Ovary (tissue), 10 donors: ENCODE measurements at places on chromosomes 5 and 9. TPM values are rescaled to one million over a fixed set of nuclear protein-coding genes. Genes with fewer than 3 reads are reported as not detected.

- no peaks in the 10 kb centered on the region for H3K4me1 ChIP-seq
- no peaks in the 10 kb centered on the region for H3K36me3 ChIP-seq
- no peak for DNase-seq
- no peaks in the 10 kb centered on the region for H3K27me3 ChIP-seq
These were observed 290.4 kb upstream of the TUT7 start for GRCh38 chr9:86644675-86645034.

DNA sequence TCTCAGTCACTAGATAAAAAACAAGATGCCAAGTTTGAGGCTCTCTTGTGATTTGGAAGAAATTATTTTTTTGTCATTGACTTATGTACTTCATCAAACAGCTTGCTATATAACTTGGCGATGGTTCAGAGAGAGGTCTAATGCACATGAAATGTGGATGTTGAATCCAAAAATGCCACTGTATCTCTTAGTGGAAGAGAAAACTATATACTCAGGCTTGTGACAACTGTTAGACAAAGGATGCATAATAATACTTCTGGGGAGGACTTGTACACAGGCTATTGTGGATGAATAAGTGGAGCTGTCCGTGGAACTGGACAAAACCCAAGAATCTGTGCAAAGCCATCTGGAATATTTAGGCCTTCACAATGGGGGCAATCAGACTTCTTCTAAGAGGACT is 162.9 kb upstream of the NMUR2 start:
- H3K4me1 ChIP-seq = no peaks in the 10 kb centered on the region
- no peak for DNase-seq
- no peaks in the 10 kb centered on the region for H3K36me3 ChIP-seq
- H3K4me3 ChIP-seq = no peak overlapping the region
- no peak overlapping the region for H3K27ac ChIP-seq

The PCDHGA10 gene
- total RNA-seq = 8.1 TPM

The NR5A1 gene
- total RNA-seq = 50.2 TPM

DNA sequence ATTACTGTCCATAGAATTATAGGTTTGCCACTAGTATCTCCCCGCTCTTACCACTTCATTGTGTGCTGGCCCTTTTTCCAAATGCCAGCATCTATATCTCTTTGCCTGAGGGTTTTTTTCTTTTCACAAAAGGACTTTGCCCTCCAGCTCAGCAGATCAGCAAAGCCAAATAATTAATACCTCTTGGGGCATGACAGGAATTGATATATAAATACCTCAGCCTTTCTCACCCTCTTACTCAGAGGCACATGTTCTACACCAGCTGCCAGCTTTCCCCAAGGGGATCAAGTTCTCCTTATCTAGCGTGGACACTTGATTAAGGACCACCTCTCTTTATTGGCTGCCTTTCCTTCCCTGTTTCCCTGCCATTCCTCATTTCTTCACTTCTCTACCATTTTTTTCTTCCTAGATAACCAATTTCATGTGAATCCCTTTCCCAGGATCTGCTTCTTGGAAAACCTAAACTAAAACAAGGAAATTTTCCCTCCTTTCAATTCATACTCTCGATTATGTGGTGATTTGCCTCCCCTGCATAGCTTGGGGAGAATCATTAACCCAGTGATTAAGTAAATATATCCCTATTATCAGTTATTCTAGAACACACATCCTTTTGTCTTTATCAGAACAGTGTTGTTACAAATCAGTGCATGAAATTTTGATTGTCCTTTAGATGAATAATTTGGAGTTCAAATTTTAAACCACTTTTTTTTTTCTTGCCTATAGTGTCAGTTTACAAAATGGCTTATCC is 6.9 kb upstream of the NUDT12 start:
- H3K4me1 ChIP-seq = no peaks in the 10 kb centered on the region
- no peaks in the 10 kb centered on the region for H3K36me3 ChIP-seq
- DNase-seq = no peak

GRCh38 chr5:162209005-162209605 is 141.5 kb downstream of the GABRG2 start:
- no peaks in the 10 kb centered on the region for H3K27me3 ChIP-seq
- H3K4me3 ChIP-seq = no peak overlapping the region
- H3K4me1 ChIP-seq = no peaks in the 10 kb centered on the region
- H3K36me3 ChIP-seq = no peaks in the 10 kb centered on the region
- H3K27ac ChIP-seq = no peak overlapping the region
- DNase-seq = no peak

DNA sequence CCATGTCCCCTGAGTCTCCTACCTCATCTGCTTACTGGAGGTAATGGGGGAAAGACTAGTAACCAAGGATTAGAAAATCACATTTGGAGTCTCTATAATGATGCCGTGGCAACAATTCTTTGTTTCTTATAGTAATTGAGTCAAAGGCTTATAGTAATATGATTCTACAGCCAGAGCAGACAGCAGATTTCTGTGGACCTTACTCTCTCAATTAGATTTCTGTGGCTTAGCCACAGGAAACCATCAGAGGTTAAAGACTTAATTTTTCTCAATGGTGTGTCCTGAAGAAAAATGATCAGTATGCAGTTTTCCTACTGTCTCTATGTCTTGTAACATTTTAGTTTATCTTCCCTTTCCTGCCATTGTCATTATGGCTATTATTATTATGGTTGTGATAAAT is 59.3 kb upstream of the CD180 start:
- no peak for DNase-seq
- no peaks in the 10 kb centered on the region for H3K27me3 ChIP-seq
- no peaks in the 10 kb centered on the region for H3K4me1 ChIP-seq
- H3K36me3 ChIP-seq = no peaks in the 10 kb centered on the region

DNA sequence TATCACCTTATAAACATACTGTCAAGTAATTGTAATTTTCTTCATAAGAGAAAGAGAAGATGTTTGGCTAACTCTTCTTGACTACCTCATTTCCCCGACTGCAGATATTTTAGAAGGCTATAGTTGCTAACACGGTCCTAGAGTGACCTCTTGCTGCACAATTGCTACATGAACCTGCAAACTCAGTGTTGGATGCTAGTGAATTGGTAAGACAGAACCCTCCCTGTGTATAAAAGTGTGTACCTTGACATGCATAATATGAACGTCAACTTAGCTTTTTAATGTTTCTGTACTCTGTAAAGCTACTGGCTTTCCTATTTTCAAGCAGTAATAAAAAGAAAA is 46.7 kb upstream of the CER1 start:
- no peak overlapping the region for H3K4me3 ChIP-seq
- no peaks in the 10 kb centered on the region for H3K36me3 ChIP-seq
- H3K4me1 ChIP-seq = no peaks in the 10 kb centered on the region

- no peaks in the 10 kb centered on the region for H3K27me3 ChIP-seq
- H3K27ac ChIP-seq = no peak overlapping the region
- DNase-seq = no peak
These were observed 3.2 kb downstream of the NEK6 start for GRCh38 chr9:124260769-124261603.

- H3K4me3 ChIP-seq = no peak overlapping the region
- H3K36me3 ChIP-seq = no peaks in the 10 kb centered on the region
- no peak for DNase-seq
- H3K27ac ChIP-seq = no peak overlapping the region
- no peaks in the 10 kb centered on the region for H3K4me1 ChIP-seq
- no peaks in the 10 kb centered on the region for H3K27me3 ChIP-seq
These were observed 330.1 kb downstream of the MAN2A1 start for GRCh38 chr5:110019780-110020179.

- DNase-seq = peak; percentile 33
- no peak overlapping the region for H3K4me3 ChIP-seq
- no peaks in the 10 kb centered on the region for H3K36me3 ChIP-seq
- no peak overlapping the region for H3K27ac ChIP-seq
These were observed 5.0 kb downstream of the NOP16 start for GRCh38 chr5:176383248-176383905.

The CYLC2 gene
- total RNA-seq = not detected

DNA sequence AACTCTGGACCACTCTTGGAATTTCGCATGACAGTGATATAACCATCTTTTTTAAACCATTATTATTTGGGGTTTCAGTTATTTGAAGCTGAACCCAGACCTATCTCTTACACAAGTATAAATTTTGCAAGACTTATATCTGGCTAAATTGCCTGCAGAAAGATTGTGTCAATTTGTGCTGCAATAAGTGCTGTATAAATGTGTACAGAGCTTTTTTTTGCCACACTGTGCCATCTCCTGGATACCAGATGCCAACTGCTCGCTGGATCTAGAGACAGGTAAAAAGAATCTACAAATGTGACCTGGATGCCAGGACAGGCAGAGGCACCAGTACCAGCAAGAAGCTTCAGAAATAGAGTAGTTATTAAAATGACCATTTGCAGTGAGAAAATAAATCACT is 25.9 kb upstream of the TTC39B start:
- H3K27ac ChIP-seq = no peak overlapping the region
- no peak for DNase-seq
- H3K4me1 ChIP-seq = no peaks in the 10 kb centered on the region
- no peaks in the 10 kb centered on the region for H3K36me3 ChIP-seq
- no peak overlapping the region for H3K4me3 ChIP-seq

GRCh38 chr9:76756941-76757673 is 7.1 kb upstream of the PCA3 start:
- no peaks in the 10 kb centered on the region for H3K27me3 ChIP-seq
- H3K4me3 ChIP-seq = no peak overlapping the region
- H3K36me3 ChIP-seq = no peaks in the 10 kb centered on the region
- H3K4me1 ChIP-seq = no peaks in the 10 kb centered on the region
- no peak for DNase-seq
- H3K27ac ChIP-seq = no peak overlapping the region

- H3K27ac ChIP-seq = no peak overlapping the region
- DNase-seq = no peak
- H3K27me3 ChIP-seq = no peaks in the 10 kb centered on the region
- H3K4me1 ChIP-seq = no peaks in the 10 kb centered on the region
These were observed 12.9 kb downstream of the MYORG start for GRCh38 chr9:34363619-34364351.

GRCh38 chr9:128862401-128862851 is 19.3 kb downstream of the KYAT1 start:
- H3K27ac ChIP-seq = no peak overlapping the region
- no peaks in the 10 kb centered on the region for H3K27me3 ChIP-seq
- no peaks in the 10 kb centered on the region for H3K36me3 ChIP-seq
- peaks cover 2% of the 10 kb centered on the region for H3K4me1 ChIP-seq

The BHMT gene
- 0.42 TPM for total RNA-seq
